ENCODE measurements at places on chromosomes 11 and 22.

DNA sequence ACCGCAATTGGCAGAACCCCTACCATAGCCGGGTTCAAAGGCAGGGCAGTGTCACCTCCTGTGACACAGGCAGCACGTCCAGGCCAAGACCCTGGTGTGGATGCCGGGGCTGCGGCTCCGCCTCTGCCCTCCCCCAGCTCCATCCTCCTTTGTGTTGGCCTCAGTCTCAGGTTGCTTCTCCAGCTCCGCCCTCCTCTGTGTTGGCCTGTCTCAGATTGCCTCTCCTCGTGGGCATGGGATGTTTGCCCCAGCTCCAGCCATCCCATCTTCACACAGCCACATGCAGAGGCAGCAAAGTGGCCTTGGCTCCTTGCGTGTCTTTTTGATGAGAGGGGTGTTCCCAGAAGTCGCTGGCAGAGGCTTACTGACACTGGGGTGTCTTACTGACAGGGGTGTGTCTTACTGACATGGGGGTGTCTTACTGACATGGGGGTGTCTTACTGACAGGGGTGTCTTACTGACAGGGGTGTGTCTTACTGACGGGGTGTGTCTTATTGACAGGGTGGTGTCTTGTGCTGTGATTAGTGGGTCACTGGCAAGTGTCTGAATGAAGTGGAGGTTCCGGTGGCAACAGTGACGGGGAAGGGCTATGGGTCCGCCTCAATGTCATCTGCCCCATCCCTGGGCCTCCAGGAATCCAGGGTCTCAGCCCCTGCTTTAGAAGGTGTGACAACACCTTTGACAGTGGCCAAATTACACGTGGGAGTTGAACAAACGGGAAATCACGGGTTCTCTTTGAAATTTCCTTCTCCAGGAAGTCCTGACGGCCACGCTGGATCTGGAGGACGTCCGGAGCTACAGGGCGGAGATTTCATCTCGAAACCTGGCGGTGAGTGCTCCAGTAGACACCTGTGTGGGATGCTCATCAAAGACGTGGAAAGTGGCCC, 24.9 kb downstream of the NADSYN1 start:
- no peak for DNase-seq

- DNase-seq: no peak
Measured at GRCh38 chr22:22896601-22897000, 9.0 kb downstream of the IGLL5 start.

- DNase-seq: peak; percentile 49
Measured at GRCh38 chr22:32764330-32765131, 37.0 kb upstream of the TIMP3 start.

- no peak for DNase-seq
Measured at GRCh38 chr11:113685654-113686359, 20.3 kb downstream of the TMPRSS5 start.

DNA sequence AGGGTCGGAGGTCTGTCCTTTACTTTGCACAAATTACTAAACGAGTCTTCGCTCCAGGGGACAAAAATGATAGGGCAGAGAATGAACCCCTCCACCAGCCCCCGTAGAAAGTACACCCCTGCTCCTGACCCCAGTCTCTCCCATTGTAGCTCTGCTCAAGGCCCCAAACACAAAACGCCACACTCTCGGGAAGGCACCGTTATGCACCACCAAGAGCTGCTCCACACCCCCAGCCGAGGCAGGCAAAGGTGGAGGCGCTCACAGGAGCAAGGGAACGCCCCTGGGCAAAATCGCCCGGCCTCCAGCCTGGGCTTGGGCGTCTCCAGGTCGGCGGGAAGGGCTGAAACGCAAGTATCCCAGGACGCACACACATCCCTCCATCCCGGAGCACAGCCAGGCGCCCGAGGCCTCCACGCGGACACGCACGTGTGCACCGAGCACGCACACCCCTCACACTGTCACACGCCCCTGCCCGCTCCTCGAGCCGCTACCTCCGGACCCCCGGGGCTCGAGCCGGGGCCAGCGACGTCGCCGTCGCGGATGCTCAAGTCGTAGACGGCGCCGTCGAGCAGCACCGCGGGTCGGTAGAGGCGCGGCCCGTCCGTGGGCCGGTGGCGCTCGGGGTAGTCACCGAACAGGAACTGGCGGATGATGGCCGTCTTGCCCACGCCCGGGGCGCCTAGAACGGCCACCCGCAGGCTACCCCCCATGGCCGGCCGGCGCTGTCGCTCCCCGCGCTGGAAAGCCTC, 786 bp downstream of the RASL10A start:
- no peak for DNase-seq

- no peak for DNase-seq
Measured at GRCh38 chr11:11311169-11311568, 41.9 kb downstream of the CSNK2A3 start.

GRCh38 chr22:25363474-25363873, 144.0 kb downstream of the CRYBB2 start:
- no peak for DNase-seq

- DNase-seq: peak; percentile 45
Measured at GRCh38 chr11:4543561-4543960, 1.4 kb upstream of the OR52M1 start.

DNA sequence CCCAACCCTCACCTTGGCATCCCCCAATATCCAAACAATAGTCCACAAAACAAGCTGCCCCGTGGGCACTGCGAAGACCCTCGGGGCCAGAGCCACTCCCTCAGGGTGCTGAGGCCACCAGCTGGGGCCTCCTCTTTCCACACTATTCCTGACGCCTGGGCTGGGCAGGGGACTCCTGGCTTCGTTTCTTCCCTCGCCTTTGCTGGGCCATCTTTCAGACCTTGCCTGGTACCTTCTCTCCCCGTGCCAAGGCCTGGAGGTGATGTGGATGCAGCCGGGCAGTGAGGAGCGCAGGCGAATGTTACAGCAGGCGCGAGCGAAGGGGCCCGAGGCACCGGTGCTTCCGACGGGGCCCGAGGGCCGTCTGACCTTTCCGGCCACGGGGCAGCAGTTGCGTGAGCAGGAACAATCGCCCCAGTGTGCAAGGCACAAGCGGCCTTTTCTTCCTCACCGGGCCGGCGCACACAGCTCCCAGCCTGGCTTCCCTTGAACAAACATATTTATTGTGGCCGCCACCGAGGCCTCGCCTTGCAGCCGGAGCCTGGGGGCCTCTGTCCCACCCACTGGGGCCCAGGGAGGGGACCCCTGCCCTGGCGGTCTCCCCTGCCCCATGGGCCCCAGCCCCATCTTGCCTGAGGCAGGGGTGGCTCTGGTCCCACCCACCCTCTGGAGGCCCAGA, 32.6 kb upstream of the KCNQ1OT1 start:
- no peak for DNase-seq

- DNase-seq: no peak
Measured at GRCh38 chr11:129505266-129505665, 129.6 kb downstream of the BARX2 start.

DNA sequence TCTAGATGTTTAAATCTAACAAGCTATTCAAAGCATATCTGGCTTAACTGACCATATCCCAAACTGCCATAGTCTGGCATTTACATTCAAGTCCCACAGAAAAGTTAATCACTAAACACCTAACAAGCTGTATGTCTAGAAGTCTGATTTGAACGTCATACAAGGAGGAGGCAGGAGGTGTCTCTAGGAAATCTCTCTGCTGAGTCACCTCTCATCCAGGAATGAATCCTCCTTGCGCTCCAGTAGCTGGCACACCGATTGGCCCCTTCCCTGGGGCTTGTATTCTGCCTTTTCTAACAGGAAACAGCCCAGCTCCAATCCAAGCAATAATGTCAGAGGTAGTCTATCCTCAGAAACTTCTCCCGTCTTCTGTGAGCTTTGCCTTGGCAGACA, 31.8 kb downstream of the FEZ1 start:
- DNase-seq: peak; percentile 74

DNA sequence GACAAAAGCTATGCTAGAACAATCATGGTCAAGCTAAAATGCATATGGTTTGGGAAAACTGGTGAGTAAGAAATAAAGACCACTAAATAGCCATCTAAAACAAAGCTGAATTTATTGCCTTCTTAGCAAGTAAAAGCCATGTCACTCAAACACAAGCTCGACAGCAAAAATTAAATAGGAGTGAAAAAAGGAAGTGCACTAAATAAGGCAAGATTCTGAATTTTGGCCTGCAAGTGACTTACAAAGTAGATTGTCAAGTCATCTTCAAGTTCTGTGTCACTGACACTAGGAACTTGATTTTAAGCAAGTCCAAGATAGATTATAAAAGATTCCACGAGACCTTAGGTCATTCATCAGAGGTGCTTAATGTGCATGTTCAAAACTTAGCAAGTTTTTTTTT, 27.4 kb downstream of the TUG1 start:
- no peak for DNase-seq

DNA sequence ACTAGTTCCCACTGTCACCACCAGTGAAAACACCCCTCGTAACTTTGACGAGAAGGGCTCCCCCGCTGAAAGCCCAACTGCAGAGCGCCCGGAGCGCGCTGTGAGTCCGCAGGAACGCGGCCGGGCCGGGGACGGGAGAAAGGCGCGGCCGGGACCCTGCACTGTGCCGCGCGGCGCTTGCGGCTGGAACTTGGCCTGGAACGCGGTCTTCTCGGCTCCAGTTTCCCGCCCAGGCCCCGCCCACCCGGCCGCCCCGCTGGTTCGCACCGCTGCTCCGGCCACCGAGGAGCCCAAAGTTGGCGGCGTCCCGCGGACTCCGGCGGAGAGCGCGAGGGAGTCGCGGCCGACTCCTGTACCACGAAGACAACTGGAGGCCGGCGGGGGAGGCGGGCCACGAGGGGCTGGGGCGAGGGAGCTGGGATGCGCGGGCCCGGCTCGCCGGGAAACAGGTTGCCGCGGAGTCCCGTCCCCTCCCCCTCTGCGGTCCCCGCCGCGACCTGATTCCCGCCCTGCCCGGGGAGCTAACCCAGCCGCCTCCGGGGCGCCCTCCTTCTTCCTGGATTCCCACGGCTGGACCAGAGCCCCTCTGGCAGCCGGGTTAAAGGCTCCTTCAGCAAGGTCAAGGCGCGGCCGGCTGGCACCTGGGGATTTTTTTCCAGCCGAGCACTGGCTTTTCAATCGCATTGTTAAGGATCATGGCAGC, 3.4 kb downstream of the TENM4 start:
- peak; percentile 69 for DNase-seq

DNA sequence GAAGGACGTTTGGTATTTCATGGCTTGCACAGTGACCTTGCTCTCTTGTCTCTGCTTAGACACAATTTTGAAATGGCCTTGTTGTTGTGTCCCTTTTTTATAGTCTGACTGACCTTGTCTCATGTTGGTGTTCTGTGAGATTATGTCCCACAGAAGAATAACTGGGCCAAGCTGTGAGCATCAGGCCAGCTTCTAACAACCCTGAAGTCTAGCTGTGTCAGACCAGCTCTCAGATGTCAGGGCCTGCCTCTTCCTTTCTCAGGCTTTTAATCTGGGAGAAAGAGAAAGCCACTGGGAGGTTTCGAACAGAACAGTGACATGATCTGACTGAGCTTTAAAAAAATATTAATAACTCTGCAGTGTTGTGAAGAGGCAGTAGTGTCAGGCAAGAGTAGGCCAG, 2.0 kb upstream of the UEVLD start:
- DNase-seq: no peak

DNA sequence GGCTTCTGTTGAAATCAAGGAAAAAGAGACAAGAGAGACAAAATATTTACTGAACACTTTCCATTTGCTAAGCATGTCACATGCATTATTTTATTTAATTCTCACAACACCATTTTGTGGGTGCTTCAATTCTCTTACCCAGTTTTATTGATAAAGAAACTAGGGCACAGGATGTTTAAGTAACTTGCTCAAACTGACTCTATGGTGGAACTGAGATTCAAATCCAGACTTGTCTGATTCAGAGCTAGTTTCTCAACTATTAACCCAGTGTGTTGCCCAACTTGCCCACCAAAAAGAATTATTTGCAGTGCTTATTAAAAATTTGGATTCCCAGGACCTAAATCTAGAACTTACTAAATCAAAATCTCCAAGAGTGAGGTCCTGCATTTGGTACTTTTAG, 21.5 kb upstream of the MSANTD4 start:
- DNase-seq: no peak

DNA sequence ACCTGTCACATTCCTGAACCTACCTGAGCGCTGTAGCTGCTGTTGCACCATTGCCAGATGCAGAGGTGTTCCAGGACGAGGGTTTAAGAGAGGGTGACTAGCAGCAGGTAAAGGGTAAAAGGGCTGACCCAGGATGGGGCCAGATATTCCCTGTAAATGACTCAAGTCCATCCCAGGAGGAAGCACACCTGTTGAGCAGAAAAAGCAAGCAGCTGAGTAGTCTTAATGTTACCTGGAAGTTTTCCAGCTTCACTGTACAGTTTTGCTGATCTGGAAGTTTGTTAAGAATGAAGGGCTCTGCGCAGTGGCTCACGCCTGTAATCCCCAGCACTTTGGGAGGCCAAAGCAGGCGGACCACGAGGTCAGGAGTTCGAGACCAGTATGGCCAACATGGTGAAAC, 41.3 kb downstream of the DRG1 start:
- DNase-seq: no peak

- DNase-seq: peak; percentile 25
Measured at GRCh38 chr11:132858223-132858622, 674.1 kb downstream of the OPCML start.

DNA sequence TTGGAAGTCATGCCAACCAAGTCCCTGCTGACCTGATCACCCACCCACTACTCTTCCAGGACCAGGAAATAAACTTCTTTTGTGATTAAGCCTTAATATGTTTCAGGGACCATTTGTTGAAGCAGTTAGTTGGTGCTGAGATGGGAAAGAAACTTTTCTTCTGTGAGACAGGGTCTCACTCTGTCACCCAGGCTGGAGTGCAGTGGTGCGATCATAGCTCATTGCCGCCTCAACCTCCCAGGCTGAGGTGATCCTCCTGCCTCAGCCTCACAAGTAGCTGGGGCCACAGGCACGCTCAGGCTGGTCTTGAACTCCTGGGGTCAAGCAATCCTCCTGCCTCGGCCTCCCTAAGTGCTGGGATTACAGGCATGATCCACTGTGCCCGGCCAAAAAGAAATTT, 10.6 kb downstream of the SUSD2 start:
- DNase-seq: no peak

GRCh38 chr22:29469755-29470154, 10.3 kb upstream of the NEFH start:
- peak; percentile 10 for DNase-seq

GRCh38 chr22:16962501-16962900, 45.5 kb downstream of the GAB4 start:
- DNase-seq: no peak

DNA sequence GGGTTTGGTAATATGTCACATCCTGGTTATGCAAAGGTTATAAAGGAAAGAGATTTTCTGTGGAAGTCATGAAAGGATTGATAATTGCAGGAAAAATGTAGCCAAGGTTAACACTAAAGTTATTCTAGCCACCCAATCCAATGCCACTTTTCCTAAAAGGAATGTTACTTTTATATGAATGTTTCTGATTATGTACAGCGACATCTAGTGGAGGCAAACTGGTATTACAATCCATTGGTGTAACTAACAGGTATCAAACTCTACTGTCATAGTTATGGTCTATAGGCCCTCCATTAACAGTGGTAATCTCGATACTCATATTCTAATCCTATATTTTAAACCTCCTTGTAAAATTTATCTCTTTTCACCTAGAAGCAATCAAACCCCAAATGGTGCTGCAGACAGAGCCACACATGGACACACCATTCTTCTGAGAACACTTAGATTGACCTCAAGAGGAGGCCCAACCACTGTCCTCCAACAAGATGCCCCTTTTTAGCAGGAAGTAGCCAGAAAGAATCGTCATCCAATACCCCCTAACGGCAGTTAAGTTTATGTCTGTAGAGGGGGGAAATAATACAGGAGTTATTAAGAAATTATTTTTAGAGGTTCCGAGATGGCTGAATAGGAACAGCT, 74.9 kb upstream of the RAG2 start:
- peak; percentile 67 for DNase-seq

- no peak for DNase-seq
Measured at GRCh38 chr11:45176996-45177395, 30.6 kb downstream of the PRDM11 start.

- no peak for DNase-seq
Measured at GRCh38 chr11:58142761-58143160, 17.4 kb upstream of the OR9I1 start.

Measured in kidney tubule cell (primary cell).